Anterior cingulate cortex (tissue), 58 donors: ENCODE measurements at places on chromosomes 7 and 10.

- DNase-seq: no peak
Measured at GRCh38 chr10:66843396-66843795, 82.4 kb upstream of the LRRTM3 start.

GRCh38 chr7:18639711-18640110 lies 144.2 kb downstream of the HDAC9 start:
- no peak for DNase-seq

DNA sequence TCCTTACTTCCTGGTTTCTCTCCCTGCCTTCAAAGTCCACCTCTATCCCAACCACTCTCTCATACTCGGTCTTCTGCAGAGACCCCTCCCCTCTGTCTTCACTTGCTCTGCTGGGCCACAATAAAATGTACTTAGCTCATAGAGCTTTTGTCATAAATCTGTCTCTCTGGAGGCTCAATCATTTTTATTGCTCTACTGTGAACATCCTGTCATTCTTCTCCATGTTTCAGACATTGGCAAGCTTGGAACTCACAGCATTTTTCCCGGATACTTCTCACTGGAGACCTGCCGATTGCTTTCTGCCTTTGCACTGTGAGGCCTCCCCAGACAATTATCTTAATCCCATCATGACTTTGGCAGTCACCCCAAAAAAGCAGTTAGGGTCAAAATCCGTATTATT lies 192.3 kb upstream of the ZMIZ1 start:
- no peak for DNase-seq

DNA sequence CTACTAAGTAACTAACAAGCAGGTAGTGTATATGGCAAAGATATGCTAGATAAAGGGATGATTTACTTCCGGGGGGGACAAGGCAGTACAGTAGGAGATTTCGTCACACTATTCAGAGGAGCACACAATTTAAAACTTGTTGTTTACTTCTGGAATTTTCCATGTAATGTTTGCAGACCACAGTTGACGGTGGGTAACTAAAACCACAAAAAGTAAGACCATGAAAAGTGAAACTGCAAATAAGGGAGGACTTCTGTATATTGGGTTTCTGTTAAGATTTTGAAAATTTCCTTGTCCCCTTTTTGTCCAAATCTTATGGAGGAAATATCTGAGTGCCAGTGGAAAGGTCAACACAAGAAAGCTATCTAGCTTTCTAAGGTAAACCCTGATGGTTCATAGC lies 170.0 kb downstream of the ELAPOR2 start:
- no peak for DNase-seq

- no peak for DNase-seq
Measured at GRCh38 chr10:107232013-107232412, 67.5 kb upstream of the SORCS1 start.

GRCh38 chr10:119444866-119445265 lies 97.7 kb downstream of the RGS10 start:
- DNase-seq: no peak

DNA sequence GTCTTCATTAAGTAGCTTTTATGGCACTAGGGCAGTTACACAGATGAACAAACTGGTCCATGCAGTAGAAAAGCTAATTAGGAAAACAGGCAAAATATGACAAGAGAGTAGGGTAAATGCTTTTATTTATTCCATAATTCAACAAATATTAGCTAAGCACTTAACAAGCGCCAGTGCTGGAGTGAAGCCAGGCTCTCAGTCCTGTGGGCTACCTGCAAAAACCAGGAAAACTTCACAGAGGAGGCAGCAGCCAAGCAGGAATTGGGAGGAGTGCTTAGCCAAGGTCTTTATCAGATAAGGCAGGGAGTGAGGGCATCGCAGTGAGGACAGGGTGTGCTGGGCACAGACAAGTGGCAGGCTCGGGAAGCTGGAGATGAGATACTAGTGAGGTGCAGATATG lies 4.9 kb upstream of the KAT6B start:
- DNase-seq: no peak

DNA sequence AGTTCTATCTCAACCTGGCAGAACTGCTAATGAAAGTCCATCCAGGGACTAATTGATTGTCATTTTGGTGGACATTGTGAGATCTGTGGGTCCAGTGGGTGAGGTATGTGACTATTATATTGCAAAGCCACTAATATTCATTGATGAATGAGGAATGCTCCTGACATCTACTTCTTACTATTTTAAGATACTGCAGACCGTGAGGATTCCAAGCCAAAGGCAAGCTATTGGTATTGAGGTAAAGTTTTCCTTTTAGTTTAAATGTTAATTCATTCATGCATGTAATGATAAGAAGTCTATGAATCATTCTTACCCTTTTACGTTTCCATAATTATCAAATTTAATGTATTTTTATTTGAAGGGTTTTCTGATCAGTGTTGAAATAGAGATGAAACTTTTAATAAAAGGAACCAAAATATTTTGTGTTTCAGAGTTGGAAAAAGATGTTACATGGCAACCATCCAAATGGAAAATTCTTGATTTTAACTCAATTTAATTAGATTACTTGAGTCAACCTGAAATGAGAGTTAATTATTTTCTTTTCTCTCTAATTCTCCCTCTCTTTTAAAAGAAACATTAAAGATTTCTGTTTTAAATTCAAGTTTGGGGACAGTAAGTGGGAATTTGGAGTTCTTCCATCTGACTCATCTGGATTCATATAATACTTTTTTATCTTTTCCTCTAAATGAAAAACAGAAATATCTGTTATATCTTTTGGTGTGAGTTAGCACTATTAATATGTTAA lies 39.6 kb downstream of the NUP205 start:
- DNase-seq: no peak

GRCh38 chr10:101933976-101934375 lies 90.4 kb upstream of the KCNIP2 start:
- DNase-seq: no peak

DNA sequence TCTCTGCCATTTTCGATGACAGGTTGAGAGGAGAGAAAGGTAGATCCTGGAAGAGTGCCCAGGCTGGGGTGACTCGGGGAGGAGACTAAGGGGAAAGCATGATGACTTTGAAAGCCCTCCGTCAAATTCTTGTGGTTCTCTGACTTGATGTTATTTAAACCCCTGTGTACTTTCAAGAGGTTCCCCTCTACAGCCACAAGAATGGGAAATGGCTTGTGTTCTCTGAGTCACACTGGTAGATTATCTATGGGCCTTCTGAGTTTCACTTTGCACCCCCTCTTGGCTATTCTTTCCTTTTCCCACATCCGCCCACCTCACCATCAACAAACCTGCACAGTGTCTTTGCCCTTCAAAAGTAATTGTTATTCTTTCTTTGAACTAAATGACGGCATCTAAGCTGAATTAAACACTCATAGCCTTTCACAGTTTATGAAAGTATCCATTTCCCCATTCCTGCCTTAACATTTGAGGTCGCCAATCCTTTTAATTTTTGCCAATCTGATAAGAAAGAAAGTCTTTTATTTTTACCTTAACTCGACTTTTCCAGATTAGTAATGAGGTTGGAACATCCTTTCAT lies 24.1 kb downstream of the PRF1 start:
- DNase-seq: no peak

DNA sequence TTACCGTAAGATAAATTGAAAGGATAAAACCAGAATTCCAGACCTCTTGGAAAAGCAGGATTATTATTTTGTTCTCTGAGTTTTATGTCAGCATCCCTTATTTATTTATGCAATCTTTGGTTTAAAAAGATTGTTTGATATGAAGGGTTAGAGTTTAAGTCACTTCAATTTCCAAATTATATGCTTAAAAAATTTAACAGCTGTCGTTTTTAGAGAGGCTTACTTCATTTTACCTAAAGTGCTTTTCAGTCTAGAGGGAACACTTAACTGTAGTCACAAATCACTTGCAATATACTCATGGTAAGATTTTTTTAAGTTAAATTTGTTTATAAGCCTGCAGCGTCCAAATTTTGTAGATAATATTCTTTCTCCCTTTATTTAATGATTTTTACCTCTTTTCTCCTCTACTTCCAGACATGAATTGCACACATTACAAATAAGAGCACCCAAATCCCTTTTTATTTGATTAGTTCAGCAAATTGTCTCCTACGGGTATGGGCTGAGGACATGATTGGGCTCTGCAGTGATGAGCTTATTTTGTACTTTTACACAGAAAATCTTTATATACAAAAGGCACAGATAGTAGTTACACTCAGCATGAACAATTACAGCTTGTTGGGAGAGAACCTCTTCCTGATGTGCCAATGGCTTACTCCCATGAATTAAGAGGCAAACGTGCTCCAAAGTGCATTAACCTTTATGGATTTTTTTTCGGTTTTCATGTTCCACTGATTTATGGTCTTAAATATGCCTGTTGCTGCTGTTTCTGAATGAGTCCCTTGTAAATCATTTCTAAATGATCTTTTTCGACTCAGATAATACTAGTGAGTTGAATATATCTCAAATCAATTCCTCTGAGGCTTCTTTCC lies 319.3 kb upstream of the LRGUK start:
- no peak for DNase-seq

DNA sequence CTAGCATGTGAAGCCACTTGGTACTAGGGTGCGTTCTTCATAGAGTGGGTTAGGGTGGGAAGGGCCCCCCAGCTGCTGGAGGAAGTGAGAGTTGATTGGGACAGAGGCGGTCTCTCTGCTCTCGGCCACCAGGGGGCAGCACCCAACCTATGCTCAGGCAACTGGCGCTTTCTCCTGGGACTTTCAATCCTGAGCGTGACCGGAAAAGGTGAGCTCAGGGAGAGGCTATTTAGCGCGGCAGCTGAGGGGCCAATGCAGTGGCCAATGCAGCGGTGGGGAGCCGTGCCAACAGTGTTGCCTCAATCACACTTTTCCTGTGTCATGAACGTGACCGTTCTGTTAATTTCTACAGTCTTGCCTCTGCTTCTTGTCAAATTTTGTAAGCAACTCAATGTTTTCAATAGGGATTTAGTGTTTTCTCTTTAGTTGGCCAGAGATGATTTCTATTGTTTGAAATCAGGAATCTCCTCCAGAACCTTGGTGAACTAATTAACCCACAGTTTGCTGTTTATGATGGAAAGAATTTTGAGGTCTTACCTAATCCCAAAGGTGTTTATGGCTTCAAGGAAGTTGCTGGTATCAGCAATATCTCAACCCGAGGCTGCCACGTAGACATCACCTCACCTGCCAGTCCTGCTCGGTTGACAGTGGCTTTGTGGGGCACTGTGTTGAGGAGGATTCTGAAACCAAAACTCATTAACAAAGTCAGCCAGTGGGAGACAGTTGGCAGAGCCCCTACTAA lies 67.9 kb upstream of the PDZD8 start:
- DNase-seq: peak; percentile 71

DNA sequence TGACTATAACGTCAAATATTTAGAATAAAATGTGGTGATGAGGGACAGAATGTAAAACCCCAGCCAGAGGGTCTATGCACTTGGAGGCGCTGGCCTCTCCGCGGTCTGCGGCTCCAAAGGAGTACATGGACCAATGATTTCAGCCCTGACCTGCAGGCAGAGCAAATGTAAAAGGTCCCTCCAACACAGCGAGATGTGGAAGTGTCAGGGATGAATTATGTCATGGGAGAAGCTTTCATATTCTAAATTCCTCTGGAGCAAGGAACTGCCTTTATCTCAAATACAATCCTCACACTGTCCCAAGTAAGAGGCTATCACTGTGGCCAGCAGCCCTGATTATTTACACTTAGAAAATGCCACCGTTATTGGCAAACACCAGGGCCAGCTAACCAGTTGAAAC lies 139.4 kb downstream of the GFRA1 start:
- DNase-seq: no peak

- no peak for DNase-seq
Measured at GRCh38 chr7:116899308-116899707, 36.9 kb downstream of the CAPZA2 start.

- DNase-seq: no peak
Measured at GRCh38 chr10:47374611-47375536, 9.2 kb downstream of the ZNF488 start.

DNA sequence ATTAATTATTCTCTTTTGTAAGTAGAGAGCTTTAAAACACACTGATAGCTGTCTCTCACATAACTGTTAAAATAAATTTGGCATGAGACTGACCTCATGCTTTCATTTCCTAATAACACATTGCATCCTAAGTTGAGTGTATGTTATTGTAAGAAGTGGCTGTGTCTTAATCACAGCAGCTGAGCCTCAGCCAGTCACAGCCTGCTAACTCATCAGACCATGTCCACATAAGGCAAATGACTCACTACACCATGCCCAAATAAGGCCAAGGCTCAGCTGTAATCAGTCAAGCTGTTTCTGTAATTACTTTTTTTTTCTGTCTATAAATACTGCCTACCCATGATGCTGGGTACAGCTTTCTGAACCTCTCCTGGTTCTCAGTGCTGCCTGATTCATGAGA lies 860.9 kb downstream of the XPNPEP1 start:
- DNase-seq: no peak

- no peak for DNase-seq
Measured at GRCh38 chr10:5968681-5969453, 8.5 kb downstream of the IL15RA start.

GRCh38 chr7:5424749-5425506 lies 1.3 kb upstream of the TNRC18 start:
- peak; percentile 58 for DNase-seq

GRCh38 chr10:88901206-88901983 lies 21.4 kb downstream of the STAMBPL1 start:
- DNase-seq: no peak

- no peak for DNase-seq
Measured at GRCh38 chr10:58341947-58342346, 7.1 kb downstream of the UBE2D1 start.

GRCh38 chr7:130369110-130369711 lies 11.1 kb upstream of the CPA1 start:
- no peak for DNase-seq

GRCh38 chr10:91597197-91597881 lies 35.5 kb downstream of the PPP1R3C start:
- peak; percentile 19 for DNase-seq

DNA sequence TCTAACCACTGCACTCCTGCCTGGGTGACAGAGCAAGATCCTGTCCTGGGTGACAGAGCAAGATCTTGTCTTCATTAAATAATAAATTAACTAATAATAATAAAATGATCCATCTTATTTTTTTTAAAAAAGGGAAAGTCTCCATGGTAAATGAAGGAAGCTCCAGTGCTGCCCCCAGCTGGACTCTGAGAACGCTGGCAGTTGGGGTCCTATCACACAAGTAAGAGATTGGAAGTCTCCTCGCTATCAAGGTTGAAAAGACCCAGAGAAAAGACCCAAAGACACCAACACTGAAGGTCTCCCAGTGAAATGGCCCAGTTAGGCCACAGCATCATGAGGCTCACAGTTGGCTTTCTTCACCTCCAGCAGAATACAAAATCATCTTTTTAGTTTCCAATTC lies 13.8 kb upstream of the C10orf67 start:
- no peak for DNase-seq

- no peak for DNase-seq
Measured at GRCh38 chr10:15451137-15452094, 80.3 kb upstream of the FAM171A1 start.

DNA sequence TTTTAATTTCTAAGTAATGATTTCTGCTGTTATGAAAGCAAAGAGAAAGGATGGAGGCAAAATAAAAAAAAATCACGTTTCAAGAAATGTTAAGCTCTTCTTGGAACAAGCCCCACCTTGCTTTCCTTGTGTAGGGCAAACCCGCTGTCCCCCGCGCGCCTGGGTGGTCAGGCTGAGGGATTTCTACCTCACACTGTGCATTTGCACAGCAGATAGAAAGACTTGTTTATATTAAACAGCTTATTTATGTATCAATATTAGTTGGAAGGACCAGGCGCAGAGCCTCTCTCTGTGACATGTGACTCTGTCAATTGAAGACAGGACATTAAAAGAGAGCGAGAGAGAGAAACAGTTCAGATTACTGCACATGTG lies 2.4 kb downstream of the ADRB1 start:
- DNase-seq: peak; percentile 17
